ENCODE measurements at places on chromosomes 6 and 20. TPM values are rescaled to one million over a fixed set of nuclear protein-coding genes. Genes with fewer than 3 reads are reported as not detected.

TRIM40 gene
- total RNA-seq, result not detected

GRCh38 chr20:1817577-1818211 lies 77.5 kb upstream of the SIRPA start:
- DNase-seq, result no peak

GRCh38 chr6:162108041-162108440 lies 619.5 kb downstream of the PRKN start:
- no peak for DNase-seq

- no peak for DNase-seq
These were observed 360.1 kb downstream of the HDGFL1 start for GRCh38 chr6:22929311-22929985.

DNA sequence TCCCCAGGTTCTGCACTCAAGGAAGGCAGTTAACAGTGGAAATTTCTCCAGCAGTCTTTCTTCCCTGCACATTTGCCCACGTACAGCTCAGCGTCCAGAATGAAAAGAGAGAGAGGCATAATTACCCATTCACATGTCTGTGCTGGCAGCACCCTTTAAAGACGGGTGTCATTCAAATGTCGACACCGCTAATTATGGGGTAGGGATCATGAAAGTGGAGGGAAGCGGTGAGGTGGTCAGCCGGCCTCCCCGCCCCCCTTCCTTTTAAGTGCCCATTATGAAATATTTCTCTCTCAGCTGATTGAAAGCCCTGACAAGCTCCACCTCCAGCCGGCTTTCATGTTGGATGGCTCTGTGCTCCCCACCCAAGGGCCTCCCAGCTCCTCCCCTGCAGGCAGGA lies 246.1 kb downstream of the BMP7 start:
- DNase-seq, result no peak

DNA sequence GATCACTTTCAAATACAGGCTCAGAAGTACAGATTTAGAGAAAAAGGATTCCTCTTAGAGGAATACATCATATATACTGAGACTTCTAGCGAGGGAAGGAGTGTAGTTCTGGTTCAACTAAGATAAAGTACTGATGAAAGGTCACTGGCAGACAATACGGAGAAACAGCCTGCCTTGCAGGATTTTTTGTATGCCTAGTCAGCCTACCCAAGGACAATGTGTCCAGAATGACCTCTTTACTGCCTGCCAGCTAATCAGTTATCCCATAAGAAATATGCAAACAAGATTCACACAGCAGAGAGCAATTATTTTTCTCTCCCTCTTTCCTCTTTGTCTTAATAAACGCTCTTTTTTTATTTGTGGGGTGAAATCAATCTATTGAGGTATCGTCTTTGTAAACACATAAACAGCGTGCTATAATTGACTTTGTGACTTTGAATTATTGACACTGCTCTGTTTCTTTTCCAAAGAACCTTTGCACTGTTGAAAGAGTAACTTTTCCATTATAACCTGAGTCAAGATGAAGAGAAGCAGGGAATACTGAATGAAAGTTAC lies 1.4 kb upstream of the TSPYL4 start:
- DNase-seq, result peak; percentile 3

Data from natural killer cell (primary cell).